Aorta (tissue), 5 donors: ENCODE measurements at places on chromosomes 4 and X. TPM values are rescaled to one million over a fixed set of nuclear protein-coding genes. Genes with fewer than 3 reads are reported as not detected.

Gene VSIG1
- total RNA-seq: not detected

Gene ATP2B3
- 0.19 TPM for total RNA-seq

Gene CHIC2
- 31.9 TPM for total RNA-seq

Gene SPANXN4
- not detected for total RNA-seq

Gene CT45A10
- total RNA-seq: not detected

Gene IBSP
- not detected for total RNA-seq

Gene ANTXR2
- 82.6 TPM for total RNA-seq

Gene SPON2
- 5.7 TPM for total RNA-seq

Gene TSPAN7
- total RNA-seq: 71.1 TPM

Gene KCND1
- 3.4 TPM for total RNA-seq

Gene SCD5
- 11.5 TPM for total RNA-seq

Gene UCP1
- not detected for total RNA-seq

DNA sequence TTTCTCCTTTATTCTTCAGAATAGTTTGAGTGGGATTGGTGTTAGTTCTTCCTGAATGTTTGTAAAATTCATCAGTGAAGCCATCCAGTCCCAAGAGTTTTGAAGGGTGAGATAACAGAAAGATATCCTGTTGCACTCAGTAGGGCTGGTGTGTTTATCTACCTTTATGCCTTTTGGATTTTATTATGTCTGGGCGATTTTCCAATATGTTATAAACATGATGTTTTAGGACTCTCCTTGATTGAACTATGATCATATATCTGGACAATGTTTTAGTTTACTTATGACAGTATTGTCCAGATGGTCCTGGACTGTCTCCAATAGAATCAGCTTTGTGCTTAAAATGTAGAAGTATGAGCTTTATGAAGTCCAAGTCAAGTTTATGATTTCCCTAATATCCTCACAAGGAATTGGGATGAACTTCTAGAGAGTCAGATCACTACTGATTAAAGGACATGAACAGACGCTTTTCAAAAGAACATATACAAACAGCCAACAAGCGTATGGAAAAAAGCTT, 77.6 kb upstream of the ITM2A start:
- DNase-seq: no peak

- no peak for DNase-seq
Observed at GRCh38 chrX:117919755-117920154, 196.9 kb downstream of the KLHL13 start.

DNA sequence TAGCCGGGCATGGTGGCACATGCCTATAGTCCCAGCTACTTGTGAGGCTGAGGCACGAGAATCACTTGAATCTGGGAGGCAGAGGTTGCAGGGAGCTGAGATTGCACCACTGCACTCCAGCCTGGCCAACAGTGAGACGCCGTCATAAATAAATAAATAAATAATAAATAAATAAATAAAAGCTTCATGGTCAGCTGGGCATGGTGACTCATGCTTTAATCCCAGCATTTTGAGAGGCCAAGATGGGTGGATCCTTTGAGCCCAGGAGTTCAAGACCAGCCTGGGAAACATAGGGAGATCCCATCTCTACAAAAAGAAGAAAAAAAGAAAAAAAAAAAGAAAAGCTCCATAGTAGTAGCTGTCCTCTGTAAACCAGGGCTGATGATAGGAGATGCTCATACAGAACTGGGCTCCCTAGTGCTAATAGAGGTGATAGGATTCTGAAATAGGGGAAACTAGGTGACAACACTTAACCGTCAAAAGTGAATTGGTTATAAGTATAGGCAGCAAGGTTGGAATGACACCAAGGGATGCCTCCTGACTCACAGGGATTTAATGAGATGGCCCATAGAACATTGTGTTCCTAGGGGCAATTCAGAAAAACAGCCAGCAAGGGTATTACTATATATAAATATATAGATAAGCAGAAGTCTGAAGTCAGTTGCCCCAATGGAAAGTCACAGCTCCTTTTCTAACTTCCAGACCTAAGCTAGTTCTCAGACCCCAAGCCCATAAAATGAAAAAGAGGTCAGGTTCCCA, 41.8 kb upstream of the ARHGEF6 start:
- DNase-seq: no peak

GRCh38 chrX:143994206-143994605, 110.3 kb downstream of the UBE2NL start:
- DNase-seq: no peak

GRCh38 chr4:161359491-161359890, 804.3 kb downstream of the FSTL5 start:
- DNase-seq: no peak

GRCh38 chr4:61984260-61984909, 784.3 kb downstream of the ADGRL3 start:
- no peak for DNase-seq

- no peak for DNase-seq
Observed at GRCh38 chrX:148942754-148943153, 442.3 kb downstream of the AFF2 start.

DNA sequence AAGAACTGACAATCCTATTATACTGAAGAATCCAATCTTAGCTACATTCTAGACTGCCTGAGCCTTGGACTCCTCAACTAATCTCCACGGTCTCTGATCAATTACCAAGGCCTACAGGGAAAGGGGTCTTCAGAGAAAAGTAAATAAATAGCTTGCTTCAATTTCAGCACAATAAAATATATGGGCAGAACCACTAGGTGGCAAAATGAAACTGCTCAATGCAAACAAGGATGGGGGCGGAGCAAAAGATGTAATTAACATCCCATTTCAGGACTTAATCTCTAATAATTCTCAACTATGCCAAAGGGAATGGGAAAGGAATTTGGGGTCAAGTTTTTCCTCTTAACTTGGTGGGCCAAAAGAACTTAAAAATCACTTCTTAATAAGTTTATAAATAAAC, 78.4 kb upstream of the MAP3K15 start:
- DNase-seq: no peak

DNA sequence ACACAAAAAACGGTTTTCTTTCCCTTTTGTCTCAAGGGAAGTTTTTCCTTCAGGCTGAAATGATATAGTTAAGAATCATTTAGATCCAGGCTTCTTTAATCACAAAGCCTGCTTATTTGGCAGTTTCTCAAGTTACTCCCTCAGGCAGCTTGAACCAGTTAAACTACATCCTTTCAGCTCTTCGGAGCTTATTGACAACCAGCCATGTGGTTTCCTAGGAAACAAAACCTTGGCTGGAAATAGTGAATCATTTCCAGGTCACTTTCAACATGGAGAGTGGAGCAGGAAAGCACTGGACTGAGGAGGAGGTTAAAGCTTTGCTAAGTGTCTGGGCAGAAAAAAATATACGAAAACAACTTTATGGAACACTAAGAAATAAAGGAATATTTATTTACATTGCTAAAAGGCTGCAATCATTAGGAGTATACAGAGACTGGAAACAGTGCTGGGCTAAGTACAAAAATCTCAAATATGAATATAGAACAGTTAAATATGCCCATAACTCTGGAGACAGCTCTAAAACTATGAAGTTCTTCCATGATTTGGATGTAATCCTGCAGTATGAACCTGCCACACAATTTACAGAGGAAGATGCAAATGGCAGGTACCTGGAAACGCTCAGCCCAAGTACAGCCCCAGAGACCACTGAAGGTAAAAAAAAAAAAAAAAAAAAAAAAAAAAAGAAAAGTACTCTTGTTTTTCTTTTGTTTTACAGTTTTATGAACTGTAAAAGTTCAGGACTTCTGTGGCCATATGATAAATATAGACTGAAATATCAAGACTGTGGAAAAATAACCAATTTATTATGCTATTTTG, 23.2 kb upstream of the AASDH start:
- DNase-seq: no peak

DNA sequence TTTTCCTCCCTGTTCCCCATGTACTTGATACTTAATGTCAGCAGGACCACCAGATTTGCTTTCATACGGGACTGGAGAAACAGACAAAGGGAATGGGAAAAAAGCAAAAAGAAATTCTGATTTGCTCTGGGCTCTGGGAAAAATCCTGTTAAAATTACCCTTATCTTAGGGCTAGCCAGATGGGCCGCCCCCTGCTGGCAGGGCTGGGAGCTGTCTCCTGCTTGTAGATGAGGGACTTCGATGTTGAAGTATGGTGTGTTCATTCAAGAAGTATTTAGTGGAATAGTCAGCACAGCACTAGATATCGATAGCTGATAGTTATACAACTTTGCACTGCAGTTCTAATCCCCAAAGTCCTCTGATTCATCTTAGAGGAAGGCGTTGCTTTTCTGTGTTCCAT, 45.8 kb downstream of the BCORL1 start:
- DNase-seq: no peak
